Activated CD4-positive, CD25-positive, alpha-beta regulatory T cell treated with anti-CD3 and anti-CD28 coated beads, Interleukin-2, amount 50 U/mL, for 24 hours (primary cell): ENCODE measurements at places on chromosomes 1 and 21.
A peak's percentile ranks its signal among the peaks of the same experiment; 100 is the strongest.

- ATAC-seq = no peak
These were observed 294.0 kb upstream of the PTBP2 start for GRCh38 chr1:96427616-96428015.

GRCh38 chr1:1917995-1918900 lies 831 bp downstream of the TMEM52 start:
- no peak for ATAC-seq

DNA sequence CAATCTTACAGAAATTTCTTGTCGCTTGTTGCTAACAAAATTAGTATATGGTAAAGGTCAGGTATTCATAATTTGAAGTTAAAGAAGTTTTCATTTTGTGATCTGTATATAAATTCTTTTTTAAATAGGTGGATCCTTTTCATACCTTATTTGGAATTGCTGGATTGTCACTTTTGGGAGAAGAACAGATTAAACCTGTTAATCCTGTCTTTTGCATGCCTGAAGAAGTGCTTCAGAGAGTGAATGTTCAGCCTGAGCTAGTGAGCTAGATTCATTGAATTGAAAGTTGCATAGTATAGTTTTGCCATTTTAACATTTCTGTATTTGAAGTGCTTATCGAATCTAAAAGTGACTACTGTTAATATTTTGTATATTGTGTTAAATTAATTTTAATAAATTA lies 2.3 kb upstream of the MSH4 start:
- ATAC-seq = no peak

DNA sequence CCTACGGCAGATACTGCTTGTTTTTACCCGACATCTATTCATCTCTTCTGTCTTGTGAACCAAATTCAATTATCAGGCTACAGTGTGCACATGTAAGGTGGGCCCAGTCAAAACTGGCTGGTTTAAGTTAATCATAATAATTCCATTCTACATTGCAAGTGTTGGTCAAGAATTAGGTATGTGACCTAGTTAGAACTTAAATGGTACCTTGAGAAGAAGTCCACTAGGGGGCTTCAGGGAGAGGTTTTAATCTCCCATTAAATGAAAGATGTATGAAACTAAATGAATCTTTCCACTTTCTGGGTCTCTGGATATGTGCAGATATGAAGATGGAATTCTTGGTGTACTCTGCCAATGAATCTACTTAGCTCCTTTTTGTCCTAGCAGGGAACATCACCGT lies 187.1 kb downstream of the CDC42BPA start:
- ATAC-seq = no peak

GRCh38 chr1:93680420-93681100 lies 1.1 kb downstream of the BCAR3 start:
- peak; percentile 59 for ATAC-seq

- ATAC-seq = no peak
These were observed 61.9 kb upstream of the ADGRL2 start for GRCh38 chr1:81738875-81739274.
